ENCODE measurements at places on chromosomes 5 and 9.

DNA sequence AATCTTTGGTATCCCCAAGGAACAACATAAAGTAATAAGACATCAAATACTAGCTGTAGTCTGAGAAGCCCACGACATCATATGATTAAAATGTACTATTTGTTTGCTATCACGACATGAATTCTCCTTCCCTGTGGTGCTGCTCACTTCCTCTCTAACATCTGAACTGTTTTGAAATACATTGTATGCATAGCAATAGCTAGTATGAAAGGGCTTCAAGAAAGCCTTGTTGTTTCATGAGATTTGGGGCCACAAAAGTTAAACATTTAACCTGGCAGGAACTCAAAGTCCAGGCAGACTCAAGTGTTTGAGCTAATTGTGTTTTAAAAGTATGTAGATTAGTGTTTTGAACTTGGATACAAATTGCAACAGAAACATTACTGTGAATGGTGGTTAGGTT lies 237.4 kb upstream of the PTGER4 start:
- H3K27me3 ChIP-seq = no peaks in the 10 kb centered on the region
- no peaks in the 10 kb centered on the region for H3K4me1 ChIP-seq
- H3K27ac ChIP-seq = no peak overlapping the region
- DNase-seq = no peak
- H3K36me3 ChIP-seq = no peaks in the 10 kb centered on the region

- H3K4me1 ChIP-seq = no peaks in the 10 kb centered on the region
- no peaks in the 10 kb centered on the region for H3K36me3 ChIP-seq
Measured at GRCh38 chr5:58114324-58114723, 345.6 kb downstream of the PLK2 start.

DNA sequence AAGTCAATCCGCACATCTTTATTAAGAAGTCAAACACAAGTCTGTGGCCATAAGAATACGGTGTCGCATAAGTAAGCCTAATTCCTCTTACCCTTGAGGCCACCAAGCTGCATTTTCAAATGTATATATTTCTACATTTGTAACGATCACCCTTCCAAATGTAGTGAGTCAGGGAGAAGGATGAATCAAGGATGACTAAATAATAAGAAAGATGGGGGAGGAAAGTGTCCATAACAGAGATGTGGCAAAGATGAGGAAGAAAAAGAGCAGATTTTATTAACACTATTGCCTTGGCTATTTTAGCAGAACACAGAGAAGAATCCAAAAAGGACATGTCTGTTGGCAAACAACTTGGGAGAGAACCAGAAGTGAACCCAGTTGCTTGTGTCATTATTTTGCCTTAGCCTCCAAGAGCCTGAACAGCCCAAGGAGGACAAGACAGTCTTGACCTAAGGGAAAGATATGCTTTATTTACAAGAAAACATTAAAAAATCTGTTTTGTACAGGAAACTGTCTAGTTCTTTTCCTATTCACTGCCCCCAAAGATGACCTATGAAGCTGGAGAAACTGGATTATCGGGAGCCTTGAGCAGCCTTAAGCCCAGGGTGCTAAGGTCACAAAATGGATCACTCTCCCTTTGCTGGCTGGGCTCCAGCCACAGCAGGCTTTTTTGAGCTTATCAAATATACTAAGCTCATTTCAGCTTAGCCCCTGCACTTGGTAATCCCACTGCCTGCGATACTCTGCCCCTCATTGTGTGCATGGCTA lies 101.5 kb downstream of the PLCXD3 start:
- no peaks in the 10 kb centered on the region for H3K36me3 ChIP-seq
- no peaks in the 10 kb centered on the region for H3K27me3 ChIP-seq
- H3K4me3 ChIP-seq = no peak overlapping the region
- H3K4me1 ChIP-seq = no peaks in the 10 kb centered on the region

DNA sequence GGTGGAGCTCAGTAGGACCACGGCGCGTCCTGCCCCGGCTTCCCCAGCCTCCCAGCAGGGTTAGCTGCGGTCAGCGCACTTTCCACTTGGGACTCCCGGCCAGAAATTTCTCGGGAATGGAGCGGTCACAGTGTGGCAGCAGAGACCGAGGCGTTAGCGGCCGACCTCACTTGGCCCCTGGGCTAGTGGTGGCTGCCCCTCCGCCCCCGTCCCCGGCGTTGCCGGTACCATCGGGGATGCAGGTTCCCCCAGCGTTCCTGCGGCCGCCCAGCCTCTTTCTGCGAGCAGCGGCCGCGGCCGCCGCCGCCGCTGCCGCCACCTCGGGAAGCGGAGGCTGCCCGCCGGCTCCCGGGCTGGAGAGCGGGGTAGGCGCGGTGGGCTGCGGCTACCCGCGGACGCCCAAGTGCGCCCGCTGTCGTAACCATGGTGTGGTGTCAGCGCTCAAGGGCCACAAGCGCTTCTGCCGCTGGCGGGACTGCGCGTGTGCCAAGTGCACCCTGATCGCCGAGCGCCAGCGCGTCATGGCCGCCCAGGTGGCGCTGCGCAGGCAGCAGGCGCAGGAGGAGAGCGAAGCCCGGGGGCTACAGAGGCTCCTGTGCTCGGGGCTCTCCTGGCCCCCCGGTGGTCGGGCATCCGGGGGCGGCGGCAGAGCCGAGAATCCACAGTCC lies 460 bp downstream of the DMRTA1 start:
- no peaks in the 10 kb centered on the region for H3K4me1 ChIP-seq
- H3K27ac ChIP-seq = no peak overlapping the region
- DNase-seq = no peak

DNA sequence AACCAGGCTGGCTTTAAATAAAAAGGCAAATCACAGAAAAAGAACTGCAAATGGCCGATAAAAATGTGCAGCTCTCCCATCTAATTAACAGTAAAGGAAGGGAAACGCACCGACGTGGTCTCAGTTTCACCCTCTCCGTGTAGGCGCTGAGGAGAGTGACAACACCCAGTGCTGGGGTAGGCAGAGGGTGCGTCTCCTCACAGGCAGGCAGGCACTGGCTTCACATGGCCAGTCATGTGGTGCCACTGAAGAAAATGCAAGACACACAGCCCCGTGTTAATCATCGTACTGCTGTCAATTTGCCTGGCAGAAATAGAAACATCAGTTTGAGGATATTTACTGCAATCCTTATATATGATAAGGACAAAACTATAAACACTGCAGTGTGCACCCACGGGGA lies 178.4 kb downstream of the FANCC start:
- no peaks in the 10 kb centered on the region for H3K27me3 ChIP-seq
- no peak for DNase-seq
- no peak overlapping the region for H3K4me3 ChIP-seq
- no peaks in the 10 kb centered on the region for H3K4me1 ChIP-seq
- H3K27ac ChIP-seq = no peak overlapping the region

GRCh38 chr5:62574599-62574998 lies 4.0 kb upstream of the LRRC70 start:
- no peak overlapping the region for H3K27ac ChIP-seq
- H3K27me3 ChIP-seq = no peaks in the 10 kb centered on the region
- no peak overlapping the region for H3K4me3 ChIP-seq
- no peaks in the 10 kb centered on the region for H3K4me1 ChIP-seq

- no peak for DNase-seq
- no peaks in the 10 kb centered on the region for H3K36me3 ChIP-seq
- H3K27ac ChIP-seq = no peak overlapping the region
- H3K4me1 ChIP-seq = no peaks in the 10 kb centered on the region
Measured at GRCh38 chr5:172800088-172800551, 29.1 kb upstream of the DUSP1 start.

- no peak overlapping the region for H3K27ac ChIP-seq
- DNase-seq = no peak
- H3K4me1 ChIP-seq = no peaks in the 10 kb centered on the region
- H3K27me3 ChIP-seq = no peaks in the 10 kb centered on the region
Measured at GRCh38 chr9:120299785-120300184, 280.2 kb downstream of the CDK5RAP2 start.

- no peak overlapping the region for H3K4me3 ChIP-seq
- H3K36me3 ChIP-seq = no peaks in the 10 kb centered on the region
- no peak for DNase-seq
- H3K27ac ChIP-seq = no peak overlapping the region
- peaks cover 1% of the 10 kb centered on the region for H3K4me1 ChIP-seq
- peaks cover 43% of the 10 kb centered on the region for H3K27me3 ChIP-seq
Measured at GRCh38 chr9:93962561-93963440, 7.6 kb upstream of the BARX1 start.

GRCh38 chr5:76290321-76290757 lies 112.7 kb upstream of the IQGAP2 start:
- DNase-seq = no peak
- H3K27ac ChIP-seq = no peak overlapping the region
- no peaks in the 10 kb centered on the region for H3K36me3 ChIP-seq

DNA sequence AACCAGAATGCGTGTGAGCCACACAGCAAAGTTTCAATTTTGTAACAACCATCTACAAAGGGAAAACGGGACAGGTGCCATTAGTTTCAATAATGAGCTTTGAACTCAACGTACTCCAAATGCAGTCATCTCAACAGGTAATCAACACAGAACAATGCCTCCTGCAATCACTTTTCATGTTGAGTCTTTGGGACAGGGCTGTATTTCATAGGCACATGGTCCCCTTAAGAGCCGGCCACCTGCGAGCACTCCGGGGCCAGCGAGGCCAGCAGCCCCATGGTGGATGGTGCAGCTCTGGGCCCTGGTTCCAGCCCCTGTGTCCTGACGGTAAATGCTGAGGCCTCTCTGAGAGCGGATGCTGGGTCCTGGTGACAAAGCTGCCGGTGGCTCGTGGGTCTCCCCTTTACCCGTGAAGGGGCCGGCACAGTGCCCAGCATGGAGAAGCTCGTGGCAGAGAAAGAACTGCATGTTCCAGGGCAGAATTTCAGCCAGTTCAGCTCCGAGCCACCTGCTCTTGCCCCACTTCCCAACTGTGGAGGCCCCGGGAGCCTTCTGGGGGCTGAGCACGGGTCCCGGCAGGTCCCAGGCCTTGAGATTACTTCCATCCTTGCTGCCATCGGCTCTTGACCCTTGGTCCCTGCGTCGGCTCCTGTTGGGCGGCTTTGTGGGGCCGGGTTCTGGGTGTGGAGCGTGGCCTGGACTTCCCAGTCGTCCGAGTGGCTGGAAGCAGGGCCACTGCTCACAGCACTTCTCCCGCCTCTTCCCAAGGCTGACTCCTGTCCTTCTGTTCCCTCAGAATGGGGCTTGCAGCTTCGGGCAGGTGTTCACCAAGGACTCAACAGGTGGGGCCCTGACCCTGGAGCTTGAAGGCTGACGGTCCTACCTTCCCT lies 26.1 kb upstream of the RNU6ATAC start:
- H3K27ac ChIP-seq = no peak overlapping the region
- no peak for DNase-seq
- no peaks in the 10 kb centered on the region for H3K27me3 ChIP-seq

DNA sequence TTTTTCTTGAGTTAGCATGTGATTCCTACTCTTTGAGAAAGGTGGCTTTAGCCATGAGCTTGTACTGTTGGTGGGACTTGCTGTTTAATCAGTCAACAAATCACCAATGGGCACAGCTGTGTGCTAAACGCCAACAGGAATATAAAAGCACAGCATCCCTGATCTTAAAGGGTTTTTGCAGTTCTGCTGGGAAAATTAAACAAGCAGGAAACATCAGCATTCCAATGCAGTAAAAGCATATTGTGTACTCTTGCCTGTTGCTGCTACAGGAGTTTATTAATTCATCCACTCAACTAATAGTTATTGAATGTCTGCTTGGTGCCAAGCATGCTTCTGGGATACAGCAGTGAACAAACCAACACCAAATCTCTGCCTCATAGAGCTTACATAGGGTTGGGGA lies 27.4 kb upstream of the F2RL1 start:
- no peaks in the 10 kb centered on the region for H3K4me1 ChIP-seq
- H3K27ac ChIP-seq = no peak overlapping the region
- no peak for DNase-seq
- H3K27me3 ChIP-seq = no peaks in the 10 kb centered on the region
- H3K36me3 ChIP-seq = no peaks in the 10 kb centered on the region
- H3K4me3 ChIP-seq = no peak overlapping the region

DNA sequence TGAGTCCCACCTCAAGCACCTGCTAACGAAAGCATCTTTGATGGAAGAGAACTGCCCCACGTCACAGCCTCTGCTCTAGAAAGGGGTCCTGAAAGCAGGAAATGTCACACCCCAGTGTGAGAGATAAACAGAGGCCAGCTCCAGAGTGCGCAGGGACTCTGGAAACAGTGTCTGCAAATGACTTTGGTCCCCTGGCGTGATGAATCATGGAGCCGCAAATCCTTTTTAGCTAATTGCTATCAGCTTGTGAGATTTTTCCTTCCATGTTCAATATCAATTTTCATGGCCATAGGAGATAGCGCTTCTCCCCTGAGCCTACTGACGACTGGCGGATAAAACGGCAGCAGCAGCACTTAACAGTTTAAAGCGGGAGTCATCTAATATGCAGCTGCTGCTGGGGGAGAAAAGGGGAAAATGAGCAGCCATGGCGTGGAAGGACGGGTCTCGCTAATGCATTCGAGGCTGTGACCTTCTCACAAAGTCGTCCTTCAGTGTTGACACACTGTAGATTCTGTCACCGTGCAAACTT lies 209.6 kb upstream of the IRX1 start:
- H3K36me3 ChIP-seq = no peaks in the 10 kb centered on the region
- DNase-seq = no peak
- no peak overlapping the region for H3K27ac ChIP-seq
- H3K4me3 ChIP-seq = no peak overlapping the region
- no peaks in the 10 kb centered on the region for H3K27me3 ChIP-seq
- no peaks in the 10 kb centered on the region for H3K4me1 ChIP-seq

DNA sequence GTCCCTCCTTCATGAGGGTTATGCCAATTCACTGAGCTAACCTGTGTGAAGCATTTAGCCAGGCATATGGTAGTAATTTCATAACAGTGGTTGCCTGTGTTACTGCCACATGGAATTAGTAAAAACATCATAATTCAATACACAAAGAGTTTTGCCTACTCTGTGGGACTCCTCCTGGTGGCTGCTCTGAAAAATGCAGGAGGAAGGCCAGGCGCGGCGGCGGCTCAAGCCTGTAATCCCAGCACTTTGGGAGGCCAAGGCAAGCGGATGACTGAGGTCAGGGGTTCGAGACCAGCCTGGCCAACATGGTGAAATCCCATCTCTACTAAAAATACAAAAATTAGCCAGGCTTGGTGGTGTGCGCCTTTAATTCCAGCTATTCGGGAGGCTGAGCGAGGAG lies 547.3 kb downstream of the CDK5RAP2 start:
- no peak overlapping the region for H3K27ac ChIP-seq
- H3K4me1 ChIP-seq = no peaks in the 10 kb centered on the region
- H3K36me3 ChIP-seq = no peaks in the 10 kb centered on the region
- H3K4me3 ChIP-seq = no peak overlapping the region

DNA sequence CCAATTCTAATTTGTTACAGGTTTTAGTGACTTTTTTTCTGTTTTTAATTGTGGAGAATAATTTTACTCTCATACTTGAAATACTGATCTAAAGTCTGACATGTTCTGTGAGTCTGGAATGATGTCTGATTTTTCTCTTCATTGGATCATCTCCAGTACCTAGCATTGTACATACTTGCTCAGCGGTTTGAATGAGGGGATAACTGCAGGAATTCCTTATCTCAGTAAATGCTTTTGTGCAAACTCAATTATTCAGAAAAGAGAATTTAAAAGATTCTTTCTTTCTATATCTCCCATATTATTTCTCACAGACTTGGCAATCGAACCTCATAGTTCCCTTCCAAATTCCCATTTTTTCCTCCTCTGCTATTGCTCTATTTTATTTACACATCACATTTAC lies 397.9 kb upstream of the SGCD start:
- H3K27ac ChIP-seq = no peak overlapping the region
- H3K36me3 ChIP-seq = no peaks in the 10 kb centered on the region
- no peak for DNase-seq
- H3K27me3 ChIP-seq = no peaks in the 10 kb centered on the region
- no peak overlapping the region for H3K4me3 ChIP-seq
